CD4-positive, alpha-beta T cell treated with Interleukin-17A for 1 hour (primary cell): ENCODE measurements at places on chromosomes 1 and 21.

- DNase-seq = no peak
Observed at GRCh38 chr1:82299656-82300055, 498.9 kb downstream of the ADGRL2 start.

DNA sequence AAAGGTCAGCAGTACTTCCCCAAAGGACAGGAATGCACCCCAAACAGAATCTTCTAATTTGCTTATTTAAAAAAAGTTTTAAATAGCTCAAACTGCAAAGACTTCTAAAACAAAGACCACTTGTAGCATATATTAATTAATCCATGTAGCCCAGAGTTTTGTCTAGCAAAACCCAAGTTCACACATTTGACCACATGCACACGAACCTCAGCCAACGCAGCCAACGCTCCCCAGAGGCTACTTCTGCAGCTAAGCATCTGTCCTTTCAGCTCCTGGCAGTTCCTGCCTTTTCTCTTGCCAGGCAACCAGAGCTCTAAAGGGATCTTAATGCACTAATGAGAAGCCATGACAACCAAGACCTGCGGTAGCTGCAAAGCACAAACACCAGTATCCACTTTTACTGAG lies 89.6 kb downstream of the RERE start:
- no peak for DNase-seq

DNA sequence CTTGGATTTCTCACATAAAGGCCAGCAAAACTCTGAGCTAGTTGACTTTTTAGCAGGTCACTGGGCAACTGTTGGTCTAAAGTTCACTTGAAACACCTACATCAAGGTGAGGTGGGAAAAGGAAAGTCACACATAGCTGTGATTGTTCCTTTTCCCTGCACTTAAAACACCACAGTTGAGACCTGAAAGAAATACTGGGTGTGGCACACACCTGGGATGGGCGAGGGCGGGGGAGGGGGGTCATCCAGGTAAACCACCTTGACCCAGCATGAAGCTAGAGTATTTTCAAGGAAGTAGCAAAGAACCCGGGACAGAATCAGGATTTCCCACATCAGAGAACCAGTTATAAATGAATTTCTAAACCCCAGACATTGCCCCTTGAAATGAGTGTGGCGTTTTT lies 26.4 kb downstream of the ZNF697 start:
- no peak for DNase-seq

- no peak for DNase-seq
Observed at GRCh38 chr1:25150985-25151495, 81.3 kb downstream of the SYF2 start.

DNA sequence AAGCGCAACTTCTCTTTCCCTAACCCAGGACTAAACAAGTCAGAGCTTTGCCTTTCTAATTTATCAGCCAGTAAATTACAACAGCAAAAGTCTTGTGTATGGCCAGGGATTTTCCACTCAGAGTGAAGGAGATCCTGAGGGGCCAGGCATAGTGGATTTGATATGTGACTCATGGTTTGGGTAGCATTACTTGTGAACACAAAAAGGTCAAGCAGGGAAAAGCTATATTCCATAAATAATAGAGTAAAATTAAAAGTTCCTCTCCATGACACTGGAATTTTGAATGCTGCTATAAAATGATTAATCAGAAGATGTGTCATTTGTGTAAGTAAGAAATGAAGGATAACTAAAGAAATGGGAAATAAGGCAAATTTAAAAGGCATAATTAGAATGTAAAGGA lies 284.8 kb downstream of the HLX start:
- DNase-seq = no peak

- DNase-seq = no peak
Observed at GRCh38 chr1:61956016-61956645, 213.9 kb downstream of the PATJ start.

- no peak for DNase-seq
Observed at GRCh38 chr1:154935749-154936554, 567 bp downstream of the PMVK start.

DNA sequence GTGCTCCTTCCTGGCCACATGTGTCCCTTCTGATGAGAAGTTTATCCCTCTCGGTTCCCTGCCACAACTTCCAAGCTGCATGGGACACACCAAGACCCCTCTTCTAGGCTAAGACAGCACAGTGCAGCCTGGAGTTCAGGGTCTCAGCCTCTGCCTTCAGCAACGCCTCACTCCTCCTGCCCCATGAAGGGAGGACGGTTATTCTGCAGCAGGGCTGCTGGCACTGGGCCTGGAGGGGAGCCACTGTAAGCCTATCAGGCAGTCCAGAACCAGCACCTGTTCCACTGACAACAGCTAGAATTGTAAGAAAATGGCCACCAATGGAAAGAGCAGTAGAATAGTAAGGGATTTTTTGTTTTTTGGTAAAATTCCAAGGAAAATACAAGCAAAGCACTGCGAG lies 72.3 kb downstream of the GALNT2 start:
- DNase-seq = no peak

DNA sequence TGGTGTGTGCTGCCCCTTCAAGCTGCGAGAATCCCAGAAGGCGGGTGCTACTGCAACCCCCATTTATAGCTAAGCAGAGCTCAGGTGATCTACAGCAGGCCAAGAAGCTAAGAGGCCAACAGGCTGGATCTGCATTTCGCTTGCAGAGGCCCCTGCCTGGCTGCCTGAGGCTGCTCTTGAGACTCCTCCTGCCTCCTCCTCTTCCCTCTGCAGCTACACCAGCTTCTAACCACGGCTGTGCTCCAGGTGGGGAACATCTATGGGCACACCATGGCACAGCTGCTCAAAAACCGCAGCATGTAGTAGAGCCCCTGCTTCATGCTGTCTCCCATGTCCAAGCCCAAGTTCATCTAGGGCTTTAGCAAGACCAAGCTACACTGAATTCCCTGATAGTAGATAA lies 72.9 kb upstream of the ZNF678 start:
- DNase-seq = no peak

DNA sequence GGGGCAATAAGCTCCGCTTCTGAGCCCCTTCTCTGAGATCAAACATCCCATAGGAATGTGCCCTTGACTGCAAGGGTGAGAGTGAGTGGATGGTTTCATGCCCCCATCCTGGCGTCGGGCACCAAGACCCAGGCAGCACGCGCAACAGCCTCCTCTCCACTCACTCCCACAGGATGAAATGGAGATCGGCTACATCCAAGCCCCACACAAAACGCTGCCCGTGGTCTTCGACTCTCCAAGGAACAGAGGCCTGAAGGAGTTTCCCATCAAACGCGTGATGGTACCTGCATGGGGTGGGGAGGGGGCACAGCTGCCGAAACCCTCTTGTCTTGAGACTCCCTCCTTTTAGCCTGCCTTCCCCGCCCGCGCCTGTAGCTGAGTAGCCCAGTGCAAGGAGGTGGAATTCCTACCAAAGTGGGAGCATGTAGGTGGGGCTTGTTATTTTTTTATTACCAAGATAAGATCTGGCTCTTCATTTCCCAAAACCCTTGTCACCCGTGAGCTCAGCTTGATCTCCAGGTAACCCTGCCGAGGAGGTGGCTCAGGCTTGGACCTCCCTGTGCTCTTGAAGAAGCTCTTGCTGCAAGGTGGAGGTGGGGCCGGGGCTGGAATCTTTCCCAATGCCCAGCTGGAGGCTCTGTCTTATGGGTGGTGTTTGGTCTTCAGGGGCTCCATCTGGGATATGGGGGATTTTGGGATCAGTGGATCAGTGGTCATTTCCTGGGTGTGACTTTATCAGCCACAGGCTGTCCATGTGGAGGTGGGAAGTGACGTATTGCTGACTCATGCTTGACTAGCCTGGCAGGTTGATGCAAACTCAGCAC lies 24.0 kb upstream of the PADI6 start:
- DNase-seq = no peak
